ENCODE measurements at places on chromosomes 1 and 21.

- no peak for DNase-seq
Observed at GRCh38 chr1:235865565-235866204, 1.0 kb downstream of the LYST start.

GRCh38 chr1:198638894-198639635 lies at the start of gene PTPRC:
Gene PTPRC (plus strand): TSS chr1:198639040. CDS start chr1:198639269, 229 bp downstream.
- no peak for DNase-seq

GRCh38 chr21:35929901-35930300 lies 130.4 kb downstream of the SETD4 start:
- DNase-seq = no peak

GRCh38 chr1:155305881-155306391 lies 2.7 kb upstream of the FDPS start:
- DNase-seq = no peak

DNA sequence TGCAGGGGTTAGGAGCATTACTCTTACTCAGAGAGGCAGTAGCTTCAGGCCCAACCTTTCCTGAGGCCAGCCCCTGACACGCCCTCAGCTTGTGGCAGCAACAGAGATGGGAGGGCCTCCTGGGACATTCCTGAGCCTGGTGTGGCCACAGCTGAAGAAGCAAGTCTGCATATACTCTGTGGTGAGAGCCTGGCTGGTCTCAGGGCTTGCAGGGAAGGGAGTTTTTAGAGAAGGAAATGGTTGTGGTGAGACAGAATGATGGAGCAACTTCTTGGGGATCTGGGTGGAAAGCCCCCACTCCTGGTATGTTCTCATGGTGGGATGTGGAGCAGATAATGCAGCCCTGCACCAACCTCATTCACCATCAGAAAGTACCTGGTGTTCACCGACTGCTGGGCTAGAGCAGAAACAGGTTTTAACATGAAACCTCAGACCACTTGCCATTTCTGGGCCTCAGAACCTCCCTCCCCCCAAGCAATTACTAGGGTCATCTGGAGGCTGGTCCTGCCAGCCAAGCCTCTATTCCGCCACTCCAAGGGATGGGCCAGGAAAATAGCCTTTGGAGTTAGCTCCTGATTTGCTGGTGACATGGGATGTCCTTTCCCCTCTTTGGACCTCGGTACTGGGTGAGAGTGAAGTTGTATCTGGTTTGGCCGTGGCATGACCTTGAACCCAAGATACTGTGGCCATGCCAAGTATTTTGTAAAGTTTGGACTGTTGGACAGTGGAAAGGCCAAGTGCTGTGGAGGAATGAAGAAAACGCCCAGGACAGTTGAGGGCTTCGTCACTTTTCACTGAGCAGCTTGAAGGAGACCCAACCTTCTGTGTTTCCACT lies 28.1 kb upstream of the RNF19B start:
- peak; percentile 22 for DNase-seq

DNA sequence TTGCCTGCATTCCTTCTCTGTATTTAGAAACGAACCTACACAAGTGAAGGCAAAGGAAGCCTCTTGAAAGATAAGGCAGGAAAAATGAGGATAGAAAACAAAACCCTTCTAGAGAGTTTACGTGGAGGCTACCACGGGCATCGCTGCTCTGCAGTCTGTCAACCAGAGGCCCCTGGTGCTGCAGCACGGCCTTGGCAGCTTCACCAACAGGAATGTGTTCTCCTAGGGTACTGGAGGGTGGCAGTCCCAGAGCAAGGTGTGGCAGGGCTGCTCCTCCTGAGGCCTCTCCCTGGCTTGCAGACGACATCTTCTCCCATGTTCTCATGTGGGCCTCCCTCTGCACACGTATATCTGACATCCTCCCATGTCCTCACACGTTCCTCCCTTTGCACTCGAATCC lies 57.6 kb upstream of the SAMD11 start:
- DNase-seq = no peak

All from CD8-positive, alpha-beta T cell (primary cell).